Stimulated activated CD8-positive, alpha-beta memory T cell treated with anti-CD3 and anti-CD28 coated beads, Interleukin-7, amount 100 ng/mL, for 1 hour (primary cell): ENCODE measurements at places on chromosomes 4 and X.

DNA sequence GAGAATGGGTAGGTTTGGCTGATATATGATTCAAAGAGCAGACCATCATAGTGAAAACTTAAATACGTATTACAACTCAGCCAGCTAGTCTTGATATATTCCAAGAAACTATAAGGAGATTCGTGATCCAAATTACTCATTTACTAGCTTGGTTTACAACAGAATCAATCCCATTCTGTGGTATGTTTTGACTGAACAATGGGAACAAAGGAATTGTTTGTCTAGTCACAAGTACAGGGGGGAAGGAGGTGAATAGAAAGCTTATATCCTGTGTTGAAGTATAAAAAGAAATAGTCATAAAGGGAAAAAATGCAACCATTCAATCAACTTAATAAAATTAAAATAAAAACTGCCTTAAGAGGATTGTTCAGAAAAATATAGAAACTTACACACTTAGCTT lies 17.0 kb downstream of the C4orf54 start:
- DNase-seq = no peak

GRCh38 chr4:168849030-168849675 lies 160.9 kb downstream of the CBR4 start:
- DNase-seq = no peak

DNA sequence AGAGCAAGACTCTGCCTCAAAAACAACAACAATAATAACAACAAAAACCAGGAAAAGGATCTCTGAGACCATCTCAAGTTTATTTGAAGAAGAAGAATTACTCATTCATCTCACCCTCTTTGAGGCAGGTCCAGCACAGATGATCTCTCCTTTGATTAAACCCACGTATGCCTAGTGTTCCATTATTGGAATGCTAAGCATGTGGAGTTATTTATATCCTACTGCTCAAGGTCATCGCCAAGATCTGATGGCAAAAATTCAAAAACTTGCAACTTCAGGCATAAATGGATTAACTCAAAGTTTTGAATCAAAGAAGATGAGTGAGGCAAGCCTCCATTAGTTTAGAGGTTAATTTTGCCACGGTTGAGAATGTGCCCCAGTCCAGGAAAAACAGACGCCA lies 184.2 kb downstream of the DHRSX start:
- DNase-seq = no peak

DNA sequence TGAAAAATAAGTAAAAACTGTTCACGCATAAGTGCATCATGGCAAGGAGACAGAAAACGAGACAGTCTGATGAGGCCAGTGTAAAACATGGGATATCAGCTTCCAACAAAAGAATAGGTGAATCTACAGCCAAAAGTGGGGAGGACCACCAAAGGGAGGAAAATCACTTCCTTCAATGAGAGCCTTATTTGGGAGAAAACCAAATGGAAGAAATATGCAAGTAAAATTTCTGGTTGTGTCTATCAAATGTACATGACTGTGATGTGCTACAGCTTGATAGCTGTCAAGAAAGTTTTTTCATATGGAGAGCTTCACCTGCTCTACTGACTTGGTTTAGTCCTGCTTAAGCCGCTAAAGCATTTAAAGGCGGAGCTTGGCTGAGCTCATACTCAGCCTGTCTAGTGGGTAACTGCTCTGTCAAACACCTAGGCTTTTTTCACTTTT lies 66.2 kb downstream of the MAGEA1 start:
- DNase-seq = no peak

DNA sequence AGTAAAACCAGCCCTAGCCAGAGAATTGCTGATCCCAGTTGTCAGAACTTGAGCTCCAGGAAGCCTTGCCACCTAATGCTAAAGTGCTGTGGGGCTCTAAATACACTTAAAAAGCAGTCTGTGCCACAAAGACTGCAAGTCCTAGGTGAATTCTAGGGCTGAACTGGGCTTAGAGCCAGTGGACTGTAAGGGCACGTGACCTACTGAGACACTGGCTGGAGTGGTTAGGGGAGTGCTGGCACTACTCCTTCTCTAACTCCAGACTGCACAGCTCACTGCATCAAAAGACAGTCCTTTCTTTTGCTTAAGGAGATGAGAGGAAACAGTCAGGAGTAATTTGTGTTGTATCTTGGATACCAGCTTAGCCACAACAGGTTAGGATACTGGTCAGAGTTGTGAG lies 1240.2 kb downstream of the FAM133A start:
- DNase-seq = no peak

- no peak for DNase-seq
Observed at GRCh38 chr4:57157596-57158137, 47.5 kb upstream of the IGFBP7 start.

DNA sequence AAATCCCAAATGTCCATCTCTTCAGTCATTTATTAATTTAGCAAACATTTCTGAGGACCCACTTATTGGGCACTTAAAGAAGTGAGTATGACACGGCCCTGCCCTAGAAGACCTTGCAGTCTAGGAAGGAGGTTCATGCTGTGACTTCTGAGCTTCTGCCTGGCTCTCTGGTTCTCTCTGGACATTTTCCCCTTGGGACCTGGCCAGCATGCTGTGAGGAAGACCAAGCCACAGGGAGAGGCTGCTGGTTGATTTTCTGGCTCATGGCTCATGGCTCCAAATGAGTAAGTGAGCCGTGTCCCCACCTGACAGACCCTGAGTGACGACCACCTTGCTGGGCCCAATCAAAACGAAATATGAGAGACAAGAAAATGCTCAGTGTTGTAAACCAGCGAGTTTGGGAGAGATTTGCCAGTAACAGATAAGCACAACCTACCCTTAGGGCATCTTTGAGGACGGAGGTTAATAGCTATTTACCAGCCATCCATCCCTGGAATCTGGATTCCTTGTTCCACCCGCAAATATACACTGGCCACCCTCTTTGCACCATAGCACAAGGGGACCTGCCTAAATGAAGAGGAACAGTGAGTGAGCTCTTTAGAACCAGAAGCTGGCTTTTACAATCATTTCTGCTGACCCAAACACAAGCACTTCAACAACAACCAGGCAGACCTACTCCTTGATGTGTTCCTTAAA lies 876 bp downstream of the MPP1 start:
- no peak for DNase-seq
